ENCODE measurements at places on chromosomes 6 and 20.

GRCh38 chr6:6785163-6785521 is 196.6 kb downstream of the LY86 start:
- no peak for DNase-seq

DNA sequence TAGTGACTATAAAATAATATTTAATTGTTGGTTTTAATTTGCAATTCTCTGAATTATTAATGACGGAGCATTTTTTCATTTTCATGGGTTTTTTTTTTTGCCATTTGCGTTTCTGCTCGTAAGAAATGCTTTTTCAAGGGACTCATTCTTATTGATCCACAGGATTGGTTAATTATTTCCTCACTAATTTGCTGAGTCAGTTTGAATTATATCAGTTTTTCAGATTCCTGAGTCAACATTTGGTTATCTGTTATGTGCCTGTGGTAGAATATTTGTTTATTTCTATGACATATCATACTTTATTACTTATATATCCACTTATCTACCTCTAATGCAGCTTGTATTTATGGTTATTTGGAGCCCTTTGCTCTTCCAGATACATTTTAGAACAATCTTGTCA is 257.0 kb upstream of the BTBD3 start:
- no peak for DNase-seq

DNA sequence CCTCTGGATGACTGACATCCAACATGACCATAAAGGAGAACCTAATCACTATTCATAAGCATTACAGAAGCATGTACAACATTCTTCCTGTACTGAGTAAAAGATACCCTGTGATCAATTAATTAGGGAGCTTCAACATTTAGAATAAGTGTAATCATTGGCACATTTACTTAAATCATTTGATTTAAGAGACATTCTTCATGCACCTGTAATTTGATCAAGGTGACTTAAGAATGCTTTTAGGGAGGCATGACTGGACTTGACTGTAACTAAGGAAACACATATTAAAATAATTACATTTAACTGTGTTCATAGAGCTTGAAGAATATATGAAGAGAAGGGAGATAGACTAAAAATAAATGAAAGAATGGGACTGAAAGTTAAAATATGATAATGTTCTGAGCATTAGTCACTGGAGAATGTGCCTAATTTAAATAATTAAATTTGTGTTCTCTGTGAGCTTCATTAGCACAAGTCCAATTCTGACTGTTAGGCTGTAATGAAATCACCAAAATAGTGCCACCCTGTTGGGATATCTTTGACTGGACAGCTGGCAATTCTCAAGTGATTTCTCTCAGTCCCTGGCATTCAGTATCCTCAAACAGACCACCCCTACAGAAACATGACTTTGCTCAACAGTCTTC is 295.5 kb upstream of the ADGRB3 start:
- DNase-seq: no peak

- DNase-seq: no peak
Observed at GRCh38 chr20:53321596-53321995, 272.0 kb downstream of the ZNF217 start.

DNA sequence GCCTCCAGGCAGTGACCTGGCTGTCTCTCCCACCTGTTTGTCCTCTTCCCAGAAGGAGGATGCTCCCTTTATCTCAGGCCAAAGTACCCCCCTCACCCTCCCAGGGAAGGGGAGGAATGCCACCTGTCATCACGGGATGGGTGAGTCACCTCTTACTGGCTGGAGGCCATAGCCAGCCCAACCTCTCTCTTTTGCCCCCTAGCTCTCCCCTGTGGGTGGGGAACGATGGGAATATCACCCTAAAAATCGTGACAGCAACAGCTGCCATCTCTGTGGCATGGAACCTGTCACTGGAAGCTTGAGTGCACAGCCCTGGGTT is 137.5 kb upstream of the PTPN1 start:
- no peak for DNase-seq

DNA sequence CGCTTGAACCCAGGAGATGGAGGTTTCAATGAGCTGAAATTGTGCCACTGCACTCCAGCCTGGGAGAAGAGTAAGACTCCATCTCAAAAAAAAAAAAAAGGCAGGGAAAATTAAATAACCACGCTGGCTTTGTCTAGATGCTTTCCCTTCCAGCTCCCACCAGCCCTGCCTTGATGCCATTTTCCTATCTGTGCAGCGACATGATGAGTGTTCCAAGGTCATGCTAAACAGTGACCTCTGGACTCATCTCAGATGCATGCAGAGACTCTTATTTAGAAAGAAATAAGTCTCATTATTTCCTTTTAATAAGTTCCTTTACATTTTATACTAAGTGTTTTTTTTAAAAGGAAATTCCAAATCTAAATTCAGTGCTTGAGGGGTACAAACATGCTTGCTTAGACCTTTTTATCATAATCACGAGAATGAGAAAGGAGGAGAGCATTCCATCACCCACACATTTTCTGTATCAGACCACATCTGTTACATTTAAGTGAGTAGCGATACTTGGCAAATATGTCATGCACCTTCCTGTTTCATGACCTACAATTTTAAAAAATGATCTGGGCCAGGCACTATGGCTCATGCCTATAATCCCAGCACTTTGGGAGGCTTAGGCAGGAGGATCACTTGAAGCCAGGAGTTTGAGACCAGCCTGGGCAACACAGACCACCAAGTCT is 101.1 kb upstream of the RREB1 start:
- no peak for DNase-seq

DNA sequence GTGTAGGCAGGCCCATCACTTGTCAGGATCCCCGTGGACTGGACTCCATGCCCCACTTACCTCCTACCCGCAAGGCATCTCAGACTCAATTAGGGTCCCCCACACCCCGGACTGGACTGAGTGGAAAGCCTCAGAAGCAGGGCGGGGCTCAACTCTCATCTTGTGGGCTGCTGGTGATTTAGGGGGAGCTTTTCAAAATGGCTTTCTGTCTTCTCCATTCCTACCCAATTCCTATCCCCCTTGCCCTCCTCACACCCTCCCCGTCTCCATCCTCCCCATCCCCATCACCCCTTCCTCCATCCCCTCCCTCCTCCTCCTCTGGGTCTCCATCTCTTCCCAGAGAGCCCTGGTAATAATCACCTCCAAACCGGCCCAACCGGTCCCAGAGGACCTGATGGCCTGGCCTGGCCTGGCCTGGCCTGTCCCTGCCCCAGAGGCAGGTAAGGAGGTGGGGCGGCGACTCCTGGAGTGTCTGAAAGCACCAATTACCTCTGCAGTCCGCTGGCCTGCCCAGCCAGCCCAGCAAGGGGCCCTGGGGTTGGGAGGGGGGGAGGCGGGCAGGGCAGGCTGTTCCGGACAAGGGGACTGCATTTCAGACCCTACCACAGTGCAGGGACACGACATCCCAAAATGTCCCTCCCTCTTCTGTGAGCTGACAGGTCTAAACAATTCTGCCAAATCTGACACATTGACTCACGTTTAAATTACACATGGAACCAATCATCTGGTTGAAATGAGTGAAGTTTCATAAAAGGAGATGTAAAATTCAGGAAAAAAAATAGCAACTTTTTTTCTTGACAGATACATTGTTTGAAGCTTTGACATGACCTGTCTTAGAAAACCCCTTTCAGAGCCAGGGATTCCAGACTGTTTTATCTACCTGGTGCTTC is 24.8 kb downstream of the MAFB start:
- DNase-seq: no peak

DNA sequence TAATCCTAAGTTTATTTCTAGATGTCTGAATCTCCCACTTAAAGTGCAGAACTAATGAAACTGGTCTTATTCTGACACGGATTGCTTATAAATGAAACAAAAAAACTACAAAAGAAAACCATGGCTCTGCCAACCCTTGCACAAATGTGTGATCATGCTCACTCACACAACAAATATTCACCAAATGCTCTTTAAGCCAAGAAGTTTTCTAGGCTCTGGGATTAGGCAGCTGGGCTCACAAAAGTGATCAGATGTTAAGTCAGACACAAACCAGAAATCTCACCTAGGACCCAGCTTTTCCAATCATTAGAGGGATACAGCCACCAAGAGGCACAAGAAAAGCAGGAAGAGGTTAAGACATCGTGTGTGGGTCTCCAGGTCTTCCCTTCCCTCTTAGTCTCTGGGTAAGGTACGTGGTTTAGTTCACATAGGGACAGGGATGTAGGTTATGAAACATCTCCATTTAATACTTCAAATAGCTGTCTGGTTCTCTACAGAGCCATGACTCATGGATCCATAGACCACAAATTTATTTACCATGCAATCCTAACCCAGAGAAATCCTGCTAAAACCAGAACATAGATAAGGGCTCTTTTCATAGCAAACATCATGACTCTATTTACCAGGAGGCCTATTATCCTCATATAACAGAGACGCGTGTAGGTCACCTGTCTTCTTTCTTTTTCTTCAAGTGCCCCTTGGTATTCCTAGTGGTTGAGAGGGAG is 165.2 kb downstream of the WDR27 start:
- no peak for DNase-seq

DNA sequence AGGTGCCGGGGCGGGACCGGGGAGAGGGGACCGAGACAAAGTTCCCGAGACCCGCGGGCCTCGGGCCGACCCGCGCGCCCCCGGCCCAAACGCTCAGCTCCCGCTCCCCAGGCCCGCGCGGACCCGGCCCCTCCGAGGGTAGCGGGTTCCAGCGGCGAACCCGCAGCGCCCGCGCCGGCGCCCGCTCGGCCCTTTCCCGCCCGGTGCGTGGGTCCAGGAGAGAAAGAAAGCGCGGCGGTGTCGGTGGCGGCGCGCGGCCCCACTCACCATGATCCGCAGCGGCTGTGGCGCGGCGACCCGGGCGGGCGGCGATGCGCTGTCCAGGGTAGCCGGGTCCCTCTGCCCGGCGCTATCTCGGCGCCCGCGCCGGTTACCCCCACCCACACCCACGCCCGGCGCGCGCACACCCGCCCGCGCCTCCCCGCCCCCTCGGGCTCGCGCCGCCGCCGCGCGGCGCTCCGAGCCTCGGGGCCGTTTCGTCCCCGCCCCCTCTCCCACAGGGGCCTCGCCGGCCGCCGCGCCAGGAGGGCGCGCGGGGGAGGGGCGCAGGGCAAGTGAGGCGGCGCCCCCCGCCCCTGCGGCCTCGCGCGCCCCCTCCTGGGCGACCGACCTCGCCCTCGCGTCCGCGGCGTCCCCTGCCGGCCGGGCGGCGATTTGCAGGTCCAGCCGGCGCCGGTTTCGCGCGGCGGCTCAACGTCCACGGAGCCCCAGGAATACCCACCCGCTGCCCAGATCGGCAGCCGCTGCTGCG is at the start of gene ELOVL2:
Gene ELOVL2 (minus strand): TSS at position 345 of the 751 bp plus-strand sequence. CDS start 75 bp downstream, at position 270.
- DNase-seq: no peak

DNA sequence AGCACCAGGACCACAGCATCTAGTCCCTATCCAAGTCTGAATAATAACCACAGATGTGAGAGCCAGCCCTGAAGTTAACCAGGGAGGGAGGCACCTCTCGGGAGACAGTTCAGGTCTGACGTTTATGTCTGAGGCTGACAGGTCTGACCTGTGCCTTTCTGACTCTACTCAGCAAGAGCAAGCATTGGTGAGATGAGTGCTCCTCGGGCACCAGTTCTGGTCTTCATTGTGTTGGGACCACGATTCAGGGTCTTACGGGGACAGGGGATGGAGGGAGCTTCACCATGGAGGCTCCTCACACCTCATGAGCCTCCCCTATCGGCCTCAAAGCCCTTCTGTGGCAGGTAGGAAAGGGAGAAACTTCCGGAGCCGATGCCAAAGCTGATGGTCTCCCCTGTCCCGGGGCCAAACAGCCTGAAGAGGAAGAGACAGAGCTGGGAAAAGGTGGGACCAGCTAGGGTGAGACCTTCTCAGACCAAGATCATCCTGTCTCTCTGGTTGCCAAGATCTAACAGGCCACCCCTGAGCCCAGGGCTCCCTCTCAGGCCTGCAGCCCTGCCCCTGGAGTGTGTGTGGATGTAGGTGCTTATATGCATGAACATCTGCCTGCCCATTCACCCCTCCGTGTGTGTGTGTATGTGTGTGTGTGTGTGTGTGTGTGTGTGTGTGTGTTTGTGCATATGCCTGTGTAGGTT is 170.5 kb downstream of the VEGFA start:
- no peak for DNase-seq

- no peak for DNase-seq
Observed at GRCh38 chr6:91575032-91575431, 988.2 kb upstream of the MAP3K7 start.

DNA sequence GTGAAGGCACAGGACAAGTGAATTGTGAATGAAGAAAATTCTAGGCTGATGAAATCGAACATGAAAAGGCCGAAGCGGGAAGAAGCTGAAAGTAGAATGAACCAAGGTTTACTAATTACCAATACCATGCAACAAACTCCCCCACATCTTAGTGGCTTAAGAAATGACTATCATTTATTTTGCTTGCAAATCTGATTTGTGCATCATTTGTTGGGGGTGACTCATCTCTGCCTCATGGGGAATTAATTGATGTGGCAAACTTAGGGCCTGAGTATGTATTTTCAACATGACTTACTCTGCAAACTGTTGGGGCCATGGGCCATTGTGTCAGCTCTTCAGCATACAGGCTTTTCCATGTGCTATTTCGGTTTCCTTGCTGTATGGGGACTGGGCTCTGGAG is 26.8 kb downstream of the PPP1R14C start:
- peak; percentile 38 for DNase-seq

- DNase-seq: no peak
Observed at GRCh38 chr6:15953152-15953880, 175.6 kb upstream of the MYLIP start.

- DNase-seq: no peak
Observed at GRCh38 chr20:21272279-21272678, 30.9 kb upstream of the XRN2 start.

DNA sequence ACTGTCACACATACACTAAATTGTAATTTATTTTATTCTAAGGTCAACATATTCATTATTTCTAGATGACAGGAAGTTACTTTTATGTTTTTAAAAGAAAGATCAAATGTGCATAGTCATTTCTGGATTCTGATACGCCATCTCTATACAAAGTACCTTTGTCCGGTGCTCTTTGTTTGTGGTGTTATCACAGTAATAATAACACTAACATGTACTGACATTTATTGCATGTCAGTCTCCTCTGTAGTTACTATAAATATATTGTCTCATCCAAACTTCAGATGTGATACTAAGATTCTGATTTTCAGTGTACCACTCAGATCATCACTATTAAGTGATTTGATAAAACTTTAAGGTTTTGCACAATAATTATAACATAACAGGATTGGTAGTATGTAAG is 90.3 kb upstream of the TPD52L1 start:
- no peak for DNase-seq

DNA sequence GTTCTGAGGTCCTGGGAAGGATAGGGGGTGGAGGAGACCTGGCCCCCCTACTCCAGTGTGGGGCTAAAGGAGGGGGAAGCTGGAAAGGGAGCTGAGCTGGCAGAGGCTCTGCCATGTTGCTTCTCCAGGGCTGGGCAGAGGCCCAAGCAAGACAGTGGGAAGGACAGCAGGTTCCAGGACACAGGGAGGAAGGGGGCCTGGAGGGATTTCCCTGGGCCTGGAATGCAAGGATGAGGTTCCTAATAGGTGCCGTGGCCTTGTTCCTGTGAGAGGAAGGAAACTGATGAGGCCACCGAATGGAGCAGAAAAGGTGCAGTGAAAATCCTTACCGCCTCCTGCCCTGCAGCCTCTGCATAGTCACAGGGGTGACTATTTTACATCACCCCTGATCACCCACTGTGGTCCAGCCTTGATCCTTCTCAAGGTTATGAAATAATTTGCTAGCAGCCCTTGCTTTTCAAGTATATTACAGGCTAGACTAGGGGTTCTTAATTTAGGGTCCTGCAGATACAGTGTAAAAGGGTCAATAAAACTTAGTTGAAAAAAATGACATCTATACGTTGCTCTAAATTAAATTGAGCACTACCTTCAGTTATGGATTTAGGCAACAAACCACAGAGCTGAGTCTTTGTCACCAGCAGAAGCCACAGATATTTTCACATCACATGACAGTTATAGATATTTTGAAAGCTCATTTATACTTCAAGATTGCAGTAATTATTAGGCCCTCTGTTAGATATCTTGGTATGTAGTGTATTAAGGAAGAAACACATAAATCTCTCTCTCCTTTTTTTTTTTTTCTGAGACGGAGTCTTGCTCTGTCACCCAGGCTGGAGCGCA is 45.7 kb upstream of the RNF24 start:
- DNase-seq: no peak

Data from BJ (cell line).